ENCODE measurements at places on chromosomes 7 and 10. TPM values are rescaled to one million over a fixed set of nuclear protein-coding genes. Genes with fewer than 3 reads are reported as not detected.

Gene WNT16
- 0.30 TPM for polyA plus RNA-seq

GRCh38 chr7:15620491-15621185 lies 58.8 kb upstream of the AGMO start:
- H3K4me1 ChIP-seq = no peaks in the 10 kb centered on the region
- DNase-seq = no peak
- H3K27ac ChIP-seq = no peak overlapping the region
- H3K36me3 ChIP-seq = no peaks in the 10 kb centered on the region
- H3K4me3 ChIP-seq = no peak overlapping the region

DNA sequence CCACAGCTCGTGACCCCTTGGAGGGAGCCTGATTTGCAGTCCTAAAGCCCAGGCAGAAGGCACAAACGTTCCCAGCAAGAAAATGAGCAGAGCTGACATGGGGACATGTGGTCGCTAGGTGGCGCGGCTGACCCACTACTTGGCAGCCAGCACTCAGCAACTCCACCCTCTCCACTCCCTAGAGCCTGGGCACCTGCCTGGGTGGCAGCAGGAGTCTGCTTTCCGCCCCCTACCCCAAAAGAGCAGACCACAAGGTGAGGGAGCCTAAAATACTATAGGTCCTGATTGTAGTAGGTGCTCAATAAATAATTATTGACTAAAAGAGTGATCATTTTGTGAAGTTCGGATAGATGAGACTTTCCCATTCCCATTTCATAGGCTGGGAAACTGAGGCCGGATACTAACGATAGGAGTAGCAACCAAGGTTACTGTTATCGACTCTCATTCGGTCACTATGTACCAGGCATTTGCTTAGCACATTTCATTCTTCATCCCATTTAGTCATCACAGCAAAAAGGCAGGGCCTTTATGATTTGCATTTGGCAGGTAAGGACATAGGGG lies 57.4 kb downstream of the NEUROG3 start:
- no peaks in the 10 kb centered on the region for H3K36me3 ChIP-seq
- DNase-seq = peak; percentile 78
- H3K4me3 ChIP-seq = no peak overlapping the region
- no peaks in the 10 kb centered on the region for H3K27me3 ChIP-seq
- H3K27ac ChIP-seq = no peak overlapping the region

DNA sequence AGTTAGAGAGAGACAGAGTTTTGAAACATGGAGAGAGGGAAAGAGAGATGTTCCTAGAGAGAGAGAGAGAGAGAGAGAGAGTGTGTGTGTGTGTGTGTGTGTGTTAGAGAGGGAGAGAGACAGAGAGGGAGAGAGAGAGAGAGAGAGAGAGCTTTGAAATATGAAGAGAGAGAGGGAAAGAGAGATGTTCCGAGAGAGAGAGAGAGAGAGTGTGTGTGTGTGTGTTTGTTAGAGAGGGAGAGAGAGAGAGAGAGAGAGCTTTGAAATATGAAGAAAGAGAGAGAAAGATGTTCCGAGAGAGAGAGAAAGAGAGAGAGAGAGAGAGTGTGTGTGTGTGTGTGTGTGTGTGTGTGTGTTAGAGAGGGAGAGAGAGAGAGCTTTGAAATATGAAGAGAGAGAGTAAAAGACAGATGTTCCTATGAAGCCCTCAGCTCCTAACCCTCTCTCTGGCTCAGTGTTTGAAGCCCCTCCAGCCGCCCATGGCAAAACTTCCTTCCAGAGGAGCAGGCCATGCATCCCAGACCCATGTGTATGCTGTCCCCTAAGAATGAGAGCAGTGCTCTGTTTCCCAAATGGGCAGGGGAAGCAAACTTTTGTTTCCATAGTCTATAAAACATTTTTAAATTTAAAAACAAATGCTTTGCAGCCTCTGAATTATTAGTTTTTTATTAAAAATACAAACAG lies 130.9 kb downstream of the KCNMA1 start:
- H3K4me3 ChIP-seq = no peak overlapping the region
- DNase-seq = no peak
- H3K4me1 ChIP-seq = peaks cover 5% of the 10 kb centered on the region
- no peak overlapping the region for H3K27ac ChIP-seq
- H3K27me3 ChIP-seq = no peaks in the 10 kb centered on the region
- no peaks in the 10 kb centered on the region for H3K36me3 ChIP-seq

DNA sequence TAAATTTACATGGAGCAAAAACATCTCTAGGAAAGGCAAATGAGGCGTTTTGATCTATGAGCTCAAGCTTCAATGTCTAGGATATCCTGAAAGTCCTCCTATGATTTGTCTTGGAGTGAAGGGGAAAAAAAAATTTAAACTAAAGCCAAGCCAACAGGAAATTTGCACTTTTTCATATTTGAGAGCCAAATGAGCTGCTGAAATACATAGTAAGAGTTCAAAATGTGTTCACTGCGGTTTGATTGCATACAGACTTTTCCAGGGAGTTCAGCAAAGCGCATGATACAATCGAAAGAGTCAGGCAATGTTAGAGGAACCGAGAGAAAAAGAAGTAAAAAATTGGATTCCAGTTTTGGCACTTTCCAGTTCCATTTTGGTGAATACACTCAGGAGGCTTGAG lies 633.4 kb upstream of the MGMT start:
- no peak for DNase-seq
- H3K27ac ChIP-seq = no peak overlapping the region
- no peaks in the 10 kb centered on the region for H3K36me3 ChIP-seq
- H3K27me3 ChIP-seq = no peaks in the 10 kb centered on the region
- no peaks in the 10 kb centered on the region for H3K4me1 ChIP-seq

Gene PILRA
- polyA plus RNA-seq = 5.0 TPM

DNA sequence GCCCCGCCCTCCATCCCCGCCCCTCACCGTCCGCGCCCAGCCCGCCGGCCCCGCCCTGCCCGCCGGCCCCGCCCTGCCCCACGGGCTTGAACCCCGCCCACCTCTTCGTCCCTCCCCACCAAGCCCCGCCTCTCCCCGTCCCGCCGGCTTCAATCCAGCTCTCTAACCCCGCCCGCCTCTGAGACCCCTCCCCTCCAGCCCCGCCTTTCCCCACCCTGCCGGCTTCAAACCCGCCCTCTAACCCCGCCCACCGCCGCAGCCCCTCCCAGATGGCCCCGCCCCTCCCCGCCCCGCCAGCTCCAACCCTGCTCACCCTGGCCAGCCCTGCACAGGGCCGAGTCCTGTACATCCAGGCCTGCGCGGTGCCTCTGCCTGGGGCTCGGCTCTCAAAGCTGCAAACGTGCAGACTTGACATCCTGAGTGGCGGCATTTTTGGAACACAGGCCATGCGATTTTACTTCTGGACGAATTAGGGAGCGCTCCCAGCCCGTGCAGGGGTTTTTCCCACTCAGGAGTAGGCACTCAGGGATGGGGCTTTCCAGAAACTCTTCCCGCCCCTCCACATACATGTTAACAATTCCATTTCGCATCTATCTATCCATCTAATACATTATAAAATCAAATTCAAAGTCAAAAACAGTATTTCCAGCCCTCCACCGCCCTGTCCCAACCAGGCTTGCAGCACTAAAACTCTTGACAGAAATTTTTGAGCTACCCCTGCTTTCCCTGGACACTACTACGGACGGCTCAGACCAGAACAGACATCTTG lies 477 bp upstream of the NMT2 start:
- H3K36me3 ChIP-seq = no peaks in the 10 kb centered on the region
- DNase-seq = peak; percentile 95
- H3K27ac ChIP-seq = no peak overlapping the region
- H3K4me1 ChIP-seq = peaks cover 9% of the 10 kb centered on the region
